Activated CD4-positive, alpha-beta T cell treated with anti-CD3 and anti-CD28 coated beads, Interleukin-2, amount 50 U/mL, for 1 hour (primary cell): ENCODE measurements at places on chromosomes 7 and 10.
A peak's percentile ranks its signal among the peaks of the same experiment; 100 is the strongest.

GRCh38 chr7:150931199-150931869 lies 46.8 kb downstream of the KCNH2 start:
- peak; percentile 16 for DNase-seq

- DNase-seq = peak; percentile 37
Measured at GRCh38 chr7:26365077-26365900, 73.6 kb downstream of the SNX10 start.

DNA sequence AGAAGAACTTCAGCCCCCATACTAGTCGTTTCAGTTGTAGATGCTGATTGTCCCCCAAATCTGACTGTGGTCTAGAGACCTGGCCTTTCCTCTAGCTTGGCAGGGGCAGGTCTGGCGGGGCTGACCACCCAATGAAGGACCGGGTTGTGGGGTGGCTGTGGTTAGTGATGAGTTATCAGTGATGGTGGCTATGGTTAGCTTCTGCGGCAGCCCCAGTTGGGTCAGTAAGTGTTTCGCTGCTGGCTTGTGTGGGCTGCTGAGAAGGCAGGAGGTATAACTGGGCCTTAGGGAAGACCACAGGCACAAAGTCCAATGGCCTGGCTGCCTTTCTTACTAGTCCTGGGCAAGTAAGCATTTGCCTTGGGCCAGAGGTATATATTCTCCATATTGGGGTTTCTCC lies 21.3 kb downstream of the VWA2 start:
- DNase-seq = no peak

GRCh38 chr10:71204746-71205145 lies 7.6 kb upstream of the UNC5B start:
- no peak for DNase-seq

GRCh38 chr10:69568472-69569395 lies 4.5 kb downstream of the NEUROG3 start:
- no peak for DNase-seq

DNA sequence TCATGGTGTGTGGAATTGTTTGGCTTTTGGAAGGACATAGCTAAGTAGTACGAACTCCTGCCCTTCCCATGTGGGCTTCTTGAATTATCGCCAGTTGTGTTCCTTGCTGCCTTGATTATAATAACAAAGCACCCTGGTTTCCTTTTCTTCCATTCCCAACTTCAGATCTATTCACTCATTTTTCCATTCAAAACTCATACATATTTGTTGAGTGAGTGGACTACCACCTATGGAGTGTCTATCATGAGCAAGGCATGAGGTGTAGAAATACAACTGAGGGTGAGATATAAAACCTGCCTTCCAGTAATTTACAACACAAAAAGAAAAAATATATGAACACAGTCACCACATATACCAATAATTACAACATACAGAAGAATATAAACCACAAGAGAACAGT lies 4.9 kb upstream of the COL17A1 start:
- no peak for DNase-seq
